ENCODE measurements at places on chromosomes 16 and 17. TPM values are rescaled to one million over a fixed set of nuclear protein-coding genes. Genes with fewer than 3 reads are reported as not detected.

Gene ARL5C
- total RNA-seq: not detected

Gene TEKT1
- not detected for total RNA-seq

Gene VMO1
- total RNA-seq: not detected

Gene MMD
- 275 TPM for total RNA-seq

Gene PPP1R1B
- 1.4 TPM for total RNA-seq

Gene ATP2A1
- total RNA-seq: 0.65 TPM

Gene YBX2
- total RNA-seq: 3.9 TPM

Gene HSD17B2
- total RNA-seq: 8.3 TPM

Gene PRAC2
- total RNA-seq: not detected

Gene SPIRE2
- 0.78 TPM for total RNA-seq

Gene GUCY2D
- total RNA-seq: under 0.01 TPM

Gene ICAM2
- 11.9 TPM for total RNA-seq

Gene CTRB2
- total RNA-seq: not detected

Gene CLDN7
- 23.0 TPM for total RNA-seq

Gene RSPRY1
- 33.4 TPM for total RNA-seq

Gene TMEM235
- not detected for total RNA-seq

Gene SOST
- total RNA-seq: not detected

Gene TNS4
- total RNA-seq: 7.9 TPM

Gene SEPTIN12
- total RNA-seq: not detected

Gene ARHGAP27
- total RNA-seq: 2.5 TPM

Gene PYY
- total RNA-seq: 0.13 TPM

Gene TBC1D3K
- total RNA-seq: not detected

Gene GRAP
- 0.72 TPM for total RNA-seq

Gene ATAD5
- total RNA-seq: 2.5 TPM

Gene KIAA0753
- 9.3 TPM for total RNA-seq

Gene KRT9
- total RNA-seq: not detected

Gene CTDNEP1
- total RNA-seq: 130 TPM

Gene CD300LB
- not detected for total RNA-seq

Gene EVI2A
- 0.16 TPM for total RNA-seq

Gene PLK1
- 28.6 TPM for total RNA-seq

Gene BAIAP3
- 0.52 TPM for total RNA-seq

Gene MSRB1
- 7.4 TPM for total RNA-seq

Gene KRTAP1-1
- total RNA-seq: not detected

Gene SPATA32
- total RNA-seq: 0.72 TPM

Gene KRT40
- not detected for total RNA-seq

Gene CCDC200
- not detected for total RNA-seq

Gene BCL6B
- 0.24 TPM for total RNA-seq

Data from epithelial cell of alveolus of lung (primary cell).